CD4-positive, alpha-beta T cell treated with Interleukin-17A for 1 hour (primary cell): ENCODE measurements at places on chromosomes 6 and 20.

GRCh38 chr20:43011491-43011890 is 178.2 kb downstream of the PTPRT start:
- no peak for DNase-seq

DNA sequence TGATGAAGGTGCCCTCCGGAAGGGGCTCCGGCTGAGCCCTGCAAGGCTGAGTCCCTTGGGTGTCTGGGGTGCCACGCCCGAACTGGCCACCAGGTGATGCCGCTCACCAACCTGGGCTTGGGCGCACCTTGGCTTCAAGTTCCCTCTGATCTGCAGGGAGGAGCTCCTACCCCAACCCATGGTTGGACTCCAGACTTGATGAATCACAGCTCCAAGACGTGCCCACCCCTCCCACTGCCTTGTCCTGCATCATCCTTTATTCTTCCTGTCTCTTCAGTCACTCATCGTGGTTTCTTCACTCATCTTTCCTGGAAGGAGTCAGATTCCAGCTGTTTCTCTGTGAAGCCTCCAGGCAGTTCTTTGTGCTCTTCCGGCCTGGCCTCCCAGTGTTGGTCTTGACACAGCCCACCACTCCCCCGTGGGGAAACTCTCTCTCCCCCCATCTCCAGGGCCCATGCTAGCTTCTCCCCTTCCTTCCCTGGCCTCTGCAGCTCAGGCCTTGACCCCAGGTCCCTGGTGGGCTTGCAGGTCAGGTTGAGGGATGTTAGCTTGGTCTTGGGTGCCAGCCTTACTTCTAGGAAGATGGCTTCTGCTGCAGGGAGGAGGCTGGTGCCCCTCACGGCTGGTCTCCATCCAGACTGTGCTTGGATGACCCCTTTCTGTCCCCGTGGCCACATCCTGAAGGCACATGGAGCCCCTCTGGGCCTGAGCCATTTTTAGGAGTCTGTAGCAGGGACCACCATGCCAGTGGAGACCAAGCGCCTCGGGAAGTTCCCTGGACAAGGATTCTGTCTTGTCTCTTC is 2.6 kb upstream of the ZBP1 start:
- DNase-seq, result peak; percentile 80

GRCh38 chr6:158060455-158061360 is 79.0 kb downstream of the SYNJ2 start:
- DNase-seq, result peak; percentile 43

GRCh38 chr20:64108731-64109681 is 1.6 kb upstream of the NPBWR2 start:
- DNase-seq, result no peak

- DNase-seq, result no peak
Observed at GRCh38 chr6:1993042-1993441, 252.4 kb downstream of the GMDS start.

DNA sequence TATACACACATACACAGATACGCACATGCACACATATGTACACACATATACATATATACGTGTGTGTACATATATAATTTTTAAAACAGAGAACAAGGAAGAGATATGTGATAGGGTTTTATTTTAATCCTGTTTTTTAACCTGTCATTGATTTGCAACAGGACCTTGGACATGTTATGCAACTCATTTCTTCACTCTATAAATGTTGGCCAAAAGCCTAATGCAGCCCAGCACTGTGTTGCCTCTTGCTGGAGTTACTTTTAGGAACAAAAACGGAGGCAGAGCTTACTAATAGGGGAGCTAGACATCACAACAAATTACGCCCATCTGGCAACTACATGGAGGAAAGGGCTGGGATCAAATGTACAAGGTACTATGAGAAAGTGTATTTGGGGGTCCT is 179.9 kb upstream of the TAB2 start:
- no peak for DNase-seq

DNA sequence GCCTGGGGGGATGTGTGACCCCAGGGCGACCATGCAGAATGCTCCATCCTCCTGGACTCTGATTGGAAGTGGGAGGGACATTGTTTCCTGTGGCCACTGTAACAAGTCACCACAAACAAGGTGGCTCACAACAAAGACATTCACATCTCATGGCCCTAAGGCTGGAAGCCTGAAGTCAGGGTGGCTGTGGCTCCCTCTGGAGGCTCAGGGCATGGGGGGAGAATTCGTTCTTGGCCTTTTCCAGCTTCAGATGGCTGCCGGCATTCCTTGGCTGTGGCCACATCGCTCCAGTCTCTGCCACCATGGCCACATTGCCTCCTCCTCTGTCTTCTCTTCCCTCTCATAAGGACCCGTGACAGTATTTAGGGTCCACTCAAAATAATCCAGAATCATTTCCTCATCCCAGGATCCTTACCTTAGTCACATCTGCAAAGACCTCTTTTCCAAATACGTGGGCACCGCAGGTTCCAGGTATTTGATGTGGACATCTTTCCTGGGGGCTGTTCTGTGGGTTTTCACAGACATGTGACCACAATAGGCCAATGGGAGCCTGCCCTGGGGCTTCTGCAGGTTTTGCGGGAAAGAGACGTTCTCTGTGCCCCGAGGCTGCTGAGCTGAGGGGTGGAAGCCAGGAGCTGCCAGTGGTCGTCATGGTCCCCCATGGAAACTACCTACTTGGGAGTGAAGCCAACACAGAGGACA is 249.3 kb downstream of the PREX1 start:
- DNase-seq, result no peak

DNA sequence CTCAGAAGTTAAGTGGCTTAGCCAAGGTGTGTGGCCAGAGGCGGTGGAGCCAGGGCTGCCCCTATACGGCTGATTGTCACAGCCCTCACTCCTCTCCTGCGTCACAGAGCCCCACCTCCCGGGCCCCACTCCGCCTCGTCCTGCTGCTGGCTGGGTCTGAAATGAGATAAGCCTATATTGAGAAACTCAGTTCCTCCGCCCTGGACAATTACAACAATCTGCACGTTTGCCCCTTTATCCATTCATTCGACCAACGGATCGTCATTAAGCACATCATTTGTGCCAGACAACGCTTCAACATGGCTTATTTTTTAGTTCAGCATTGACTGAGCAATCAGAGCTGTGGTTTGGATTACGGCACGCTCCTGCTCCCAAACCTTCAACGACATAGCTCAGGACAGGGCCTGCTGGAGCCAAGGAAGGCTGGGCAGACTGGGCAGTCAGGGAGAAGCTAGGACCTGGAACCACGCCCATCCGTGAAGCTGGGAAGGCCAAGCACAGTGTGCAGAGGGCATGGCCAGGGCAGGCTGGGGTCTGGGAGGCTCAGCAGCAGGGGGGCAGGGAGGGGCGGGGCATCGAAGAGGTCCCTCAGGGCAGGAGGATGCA is 16.6 kb upstream of the EZR start:
- DNase-seq, result no peak

DNA sequence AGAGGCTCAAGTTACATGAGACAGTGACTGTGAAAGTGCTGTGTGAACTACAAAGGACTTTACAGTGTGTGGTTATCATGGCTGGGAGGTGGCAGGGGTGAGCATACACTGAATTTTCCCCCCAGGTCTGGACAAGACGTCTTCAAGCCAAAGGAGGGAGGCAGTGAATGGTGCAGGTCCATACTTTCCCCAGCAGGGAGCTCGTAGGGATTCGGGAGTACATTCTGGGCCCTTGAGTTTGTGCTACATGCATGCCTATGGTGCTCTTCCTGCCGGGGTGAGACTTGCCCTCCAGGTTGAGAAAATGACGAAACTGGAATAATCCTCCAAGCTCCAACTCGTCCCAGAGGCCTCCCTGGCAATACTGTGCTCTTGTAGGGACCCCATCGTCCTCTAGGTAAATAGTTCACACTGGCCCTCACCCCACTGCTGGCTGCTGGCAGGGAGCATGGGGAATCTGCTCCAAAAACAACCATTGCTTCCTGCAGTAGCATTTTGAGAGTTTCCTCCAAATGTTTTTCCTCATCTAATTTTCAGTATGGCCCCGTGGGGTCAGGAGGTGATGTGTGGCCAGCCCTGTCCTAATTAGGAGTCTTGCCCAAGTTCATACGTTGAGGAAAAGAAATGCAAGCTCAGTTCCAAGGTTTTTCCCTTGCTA is 57.6 kb downstream of the ZNF831 start:
- no peak for DNase-seq

DNA sequence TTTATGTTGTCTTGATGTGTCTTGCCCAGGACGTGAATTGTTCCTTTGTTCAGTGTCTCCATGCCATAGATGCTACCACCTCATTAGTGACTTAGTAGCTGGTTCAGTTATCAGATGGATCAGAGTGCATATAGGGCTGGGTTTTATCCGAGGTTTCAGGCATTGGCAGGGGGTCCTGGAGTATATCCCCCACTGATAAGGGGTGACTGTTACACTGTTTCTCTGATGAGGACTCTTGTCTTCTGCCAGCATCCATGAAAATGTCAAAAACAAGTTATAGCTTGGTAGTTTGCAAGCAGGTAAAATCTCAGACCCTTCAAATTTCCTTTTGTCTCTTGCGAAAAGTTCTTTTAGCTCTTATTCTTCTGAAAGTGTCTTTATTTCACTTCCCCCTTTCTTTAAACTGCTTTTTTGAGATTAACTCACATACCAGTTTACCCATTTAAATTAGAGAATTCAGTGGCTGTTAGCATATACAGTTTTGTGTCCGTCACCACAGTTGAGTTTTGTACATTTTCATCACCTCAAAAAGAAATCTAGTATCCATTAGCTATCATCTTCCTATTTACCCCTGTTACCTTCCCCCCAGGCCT is 109.2 kb downstream of the CDYL start:
- DNase-seq, result no peak

DNA sequence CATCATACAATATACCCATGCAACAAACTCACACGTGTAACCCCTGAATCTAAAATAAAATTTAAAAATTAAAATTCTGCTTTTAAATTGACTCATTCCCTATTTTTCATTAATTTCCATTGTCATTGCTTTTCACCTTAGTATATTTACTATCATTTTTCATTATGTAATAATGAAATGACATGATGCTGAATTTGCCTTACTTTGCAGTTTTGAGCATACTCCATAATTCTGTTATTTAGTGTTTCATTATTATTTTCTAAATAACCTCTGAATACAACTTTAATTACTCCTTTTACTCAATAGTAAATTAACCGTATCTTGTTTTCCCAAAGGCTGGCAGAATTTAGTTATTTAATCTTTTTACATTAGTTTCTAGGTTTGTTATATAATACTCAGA is 719.6 kb downstream of the DOK5 start:
- DNase-seq, result no peak

- DNase-seq, result peak; percentile 50
Observed at GRCh38 chr20:49283176-49283702, 5.4 kb upstream of the ZNFX1 start.

- DNase-seq, result no peak
Observed at GRCh38 chr6:76992553-76992952, 470.7 kb downstream of the HTR1B start.

DNA sequence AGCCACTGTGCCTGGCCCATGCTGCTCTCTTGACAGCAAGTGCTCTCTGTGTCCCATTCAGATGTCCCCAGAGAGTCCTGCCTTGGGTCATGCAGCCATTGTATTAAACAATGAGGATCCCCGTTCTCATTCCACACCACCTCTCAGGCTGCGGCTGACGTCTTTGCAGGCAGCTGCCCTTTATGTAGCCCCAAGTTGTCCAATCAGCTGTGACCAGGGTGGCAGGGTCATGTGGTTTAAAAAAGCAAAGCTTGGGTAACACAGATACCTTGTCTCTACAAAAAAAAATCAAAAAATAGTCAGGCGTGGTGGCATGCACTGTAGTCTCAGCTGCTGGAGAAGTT is 13.2 kb downstream of the GCNT2 start:
- no peak for DNase-seq

DNA sequence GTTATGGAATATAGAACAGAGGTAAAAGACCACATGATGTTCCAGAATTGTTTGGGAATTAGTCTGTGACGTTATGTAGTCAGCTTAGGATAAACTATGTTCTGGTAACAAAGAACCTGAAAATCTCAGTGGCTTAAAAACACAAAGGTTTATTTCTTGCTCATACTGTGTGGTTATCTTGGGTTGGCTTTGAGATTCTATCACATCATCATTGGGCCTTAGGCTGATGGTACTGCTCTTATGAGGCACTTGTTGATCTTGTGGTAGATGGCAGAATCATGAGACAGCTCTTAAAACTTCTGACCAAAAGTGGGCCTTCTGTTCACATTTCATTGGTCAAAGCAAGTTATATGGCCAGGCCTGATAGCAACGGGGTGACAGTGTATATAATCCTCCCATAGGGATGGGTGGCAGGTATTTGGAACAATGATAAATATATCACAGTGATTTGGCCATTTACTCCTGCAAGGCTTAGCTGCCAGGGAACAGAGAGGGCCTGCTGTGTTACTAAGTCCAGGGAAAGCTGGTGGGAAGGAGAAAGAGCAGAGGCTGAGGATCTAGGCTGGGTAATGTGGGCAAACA is 13.5 kb downstream of the DHX35 start:
- DNase-seq, result no peak

- no peak for DNase-seq
Observed at GRCh38 chr20:19785983-19786285, 27.9 kb downstream of the RIN2 start.

- DNase-seq, result no peak
Observed at GRCh38 chr20:60299951-60300350, 341.7 kb downstream of the CDH26 start.

DNA sequence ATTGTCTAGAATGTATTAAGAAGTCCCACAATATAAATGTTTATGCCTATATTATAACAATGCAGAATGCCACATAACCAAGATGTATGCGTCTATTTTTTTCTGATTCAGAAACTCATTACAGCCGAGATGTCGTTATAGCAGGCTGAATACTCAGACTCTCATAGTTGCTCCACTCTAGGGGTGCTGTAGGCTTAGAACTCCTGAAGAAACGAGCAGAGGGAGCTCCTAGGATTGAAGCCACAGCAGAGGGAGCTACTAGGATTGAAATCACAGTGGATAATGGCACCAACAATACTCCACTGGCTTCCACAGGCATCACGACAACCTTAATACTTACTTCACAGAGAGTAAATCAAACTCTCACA is 208.9 kb downstream of the KIF16B start:
- no peak for DNase-seq

- DNase-seq, result no peak
Observed at GRCh38 chr6:149305372-149305771, 12.1 kb upstream of the TAB2 start.

GRCh38 chr20:62203378-62204030 is 16.6 kb downstream of the HRH3 start:
- no peak for DNase-seq

GRCh38 chr6:47428288-47428687 is 49.3 kb upstream of the CD2AP start:
- DNase-seq, result no peak

DNA sequence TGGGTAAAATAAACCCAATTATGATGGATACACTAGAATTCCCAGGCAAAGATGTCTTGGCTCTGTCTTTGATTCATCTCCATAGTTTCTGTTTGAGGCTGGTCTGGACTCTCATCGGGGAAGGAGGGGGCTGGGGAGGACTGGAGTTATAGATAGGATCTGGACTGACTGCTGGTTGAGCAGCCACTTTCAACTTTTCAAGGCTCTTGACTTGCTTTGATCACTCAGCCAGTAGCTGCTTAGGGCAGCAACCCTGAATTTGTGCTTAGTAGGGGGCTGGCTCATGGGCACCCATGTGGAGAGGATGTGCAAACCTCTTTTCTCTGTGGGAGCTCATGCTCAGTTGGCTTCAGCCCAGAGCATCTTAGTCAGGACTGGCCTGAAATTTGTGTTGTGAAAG is 114.0 kb upstream of the NEDD9 start:
- DNase-seq, result no peak

- no peak for DNase-seq
Observed at GRCh38 chr6:51019806-51020205, 201.1 kb downstream of the TFAP2B start.

- no peak for DNase-seq
Observed at GRCh38 chr20:44022464-44022863, 107.8 kb downstream of the TOX2 start.
